NCI-H146 (cell line): ENCODE measurements at places on chromosomes 11 and 22.

DNA sequence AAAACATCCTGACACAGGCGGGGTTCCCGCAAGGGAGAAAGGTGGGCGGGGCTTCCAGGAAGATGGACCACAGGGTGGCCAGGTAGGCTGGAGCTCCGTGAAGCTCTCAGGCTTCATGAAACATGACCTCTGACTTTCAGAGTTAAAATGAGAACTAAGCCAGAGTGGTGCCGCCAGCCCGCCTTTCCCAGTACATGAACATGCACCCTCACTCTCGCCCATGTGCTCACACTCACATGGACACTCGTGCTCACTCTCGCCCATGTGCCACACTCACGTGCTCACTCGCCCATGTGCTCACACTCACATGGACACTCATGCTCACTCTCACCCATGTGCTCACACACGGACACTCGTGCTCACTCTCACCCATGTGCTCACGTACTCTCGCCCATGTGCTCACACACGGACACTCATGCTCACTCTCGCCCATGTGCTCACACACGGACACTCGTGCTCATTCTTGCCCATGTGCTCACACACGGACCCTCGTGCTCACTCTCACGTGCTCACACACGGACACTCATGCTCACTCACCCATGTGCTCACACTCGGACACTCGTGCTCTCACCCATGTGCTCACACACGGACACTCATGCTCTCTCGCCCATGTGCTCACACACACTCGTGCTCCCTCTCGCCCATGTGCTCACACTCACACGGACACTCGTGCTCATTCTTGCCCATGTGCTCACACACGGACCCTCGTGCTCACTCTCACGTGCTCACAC, 10.0 kb downstream of the RNH1 start:
- no peak for DNase-seq

DNA sequence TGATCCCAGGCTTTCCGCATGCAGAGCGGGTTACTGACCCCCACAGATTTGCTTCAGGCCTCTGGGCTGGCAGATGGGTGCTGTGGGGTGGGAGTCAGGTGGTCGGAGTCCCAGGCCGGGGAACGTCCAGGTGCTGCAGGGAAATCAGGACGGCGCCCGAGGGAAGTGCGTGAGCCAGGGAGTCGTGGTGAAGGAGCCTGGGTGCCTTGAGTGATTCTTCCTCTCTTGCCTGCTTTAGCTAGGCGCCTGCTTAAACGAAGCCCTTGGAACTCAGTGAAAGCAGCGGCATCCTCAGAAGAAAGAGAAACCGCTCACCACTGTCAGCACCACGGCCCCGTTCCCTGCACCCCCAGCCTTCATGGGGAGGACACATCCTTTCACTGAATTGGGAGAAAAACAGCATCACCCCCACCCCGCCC, 455.6 kb downstream of the BRD1 start:
- DNase-seq = no peak

GRCh38 chr11:47986219-47986618, 5.9 kb downstream of the PTPRJ start:
- no peak for DNase-seq

- no peak for DNase-seq
Observed at GRCh38 chr22:44486538-44486937, 11.5 kb downstream of the RTL6 start.

DNA sequence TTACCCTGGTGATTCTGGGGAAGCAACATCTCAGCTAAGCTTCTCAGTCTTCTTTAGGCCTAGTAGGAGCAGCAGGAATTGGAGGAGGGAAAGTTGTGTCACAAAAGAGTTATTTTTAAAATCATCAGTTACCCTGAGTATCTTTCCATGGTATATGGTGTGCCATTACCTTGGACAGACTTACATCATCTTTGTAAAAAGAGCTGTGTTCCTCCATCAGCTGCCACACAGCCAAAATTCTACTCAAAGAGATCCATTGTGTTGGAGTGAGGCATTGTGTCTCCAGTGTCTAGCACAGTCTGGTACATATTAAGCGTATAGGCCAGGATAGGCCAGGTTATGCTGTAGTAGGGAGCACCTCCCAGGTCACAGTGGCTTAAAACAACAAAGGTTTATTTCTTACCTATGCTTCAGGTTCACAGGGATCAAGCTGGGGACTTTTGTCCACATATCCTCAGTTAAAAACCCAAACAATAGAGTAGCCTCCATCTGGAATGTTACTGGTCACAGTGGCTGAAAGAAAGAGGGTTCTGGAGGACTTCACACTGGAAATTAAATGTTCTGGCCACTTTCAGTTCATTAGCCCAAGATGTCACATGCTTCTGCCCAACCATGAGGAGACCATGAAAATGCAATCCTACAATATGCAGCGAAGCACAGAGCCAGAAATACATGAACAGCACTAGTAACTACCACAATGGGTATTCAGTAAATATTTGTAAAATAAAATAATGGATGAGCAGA, 9.9 kb upstream of the TMPRSS5 start:
- no peak for DNase-seq

DNA sequence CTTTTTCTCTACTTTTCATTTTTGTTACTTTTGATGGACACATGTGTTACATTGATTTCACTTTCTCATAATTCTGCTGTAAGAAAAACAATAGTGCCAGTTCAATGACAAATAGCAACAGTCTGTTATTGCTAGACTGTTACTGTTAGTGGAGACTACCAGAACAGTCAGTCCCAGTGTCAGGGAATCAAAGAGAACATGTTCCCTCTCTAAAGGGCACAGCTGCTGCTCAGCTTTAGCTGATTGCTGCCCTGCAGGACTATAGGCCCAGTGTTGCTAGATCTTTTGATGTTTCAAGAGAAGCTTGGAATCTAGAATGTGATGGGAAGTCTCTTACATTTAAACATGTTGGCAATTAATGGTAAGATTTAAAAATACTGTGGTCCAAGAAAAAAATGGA, 3.4 kb downstream of the BIRC3 start:
- no peak for DNase-seq

DNA sequence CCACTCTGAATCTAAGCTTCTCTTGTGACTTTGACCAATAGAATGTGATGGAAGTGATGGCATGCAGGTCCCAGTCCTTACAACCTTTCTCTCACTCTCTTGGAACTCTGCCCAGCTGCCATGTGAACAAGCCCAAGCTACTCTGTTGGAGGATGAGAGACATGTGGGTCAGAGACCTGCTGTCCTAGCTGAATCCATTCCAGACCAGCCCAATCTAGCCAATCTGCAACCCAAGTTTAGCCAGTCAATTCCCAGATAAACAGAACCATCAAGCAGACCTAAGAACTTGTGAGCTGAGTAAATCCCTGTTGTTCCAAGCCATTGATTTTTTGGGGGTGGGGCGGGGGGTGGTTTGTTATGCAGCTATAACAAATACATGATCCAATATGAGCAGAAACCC, 69.2 kb upstream of the GRK3 start:
- DNase-seq = no peak

GRCh38 chr22:50561401-50562358, 1.0 kb downstream of the SYCE3 start:
- no peak for DNase-seq

DNA sequence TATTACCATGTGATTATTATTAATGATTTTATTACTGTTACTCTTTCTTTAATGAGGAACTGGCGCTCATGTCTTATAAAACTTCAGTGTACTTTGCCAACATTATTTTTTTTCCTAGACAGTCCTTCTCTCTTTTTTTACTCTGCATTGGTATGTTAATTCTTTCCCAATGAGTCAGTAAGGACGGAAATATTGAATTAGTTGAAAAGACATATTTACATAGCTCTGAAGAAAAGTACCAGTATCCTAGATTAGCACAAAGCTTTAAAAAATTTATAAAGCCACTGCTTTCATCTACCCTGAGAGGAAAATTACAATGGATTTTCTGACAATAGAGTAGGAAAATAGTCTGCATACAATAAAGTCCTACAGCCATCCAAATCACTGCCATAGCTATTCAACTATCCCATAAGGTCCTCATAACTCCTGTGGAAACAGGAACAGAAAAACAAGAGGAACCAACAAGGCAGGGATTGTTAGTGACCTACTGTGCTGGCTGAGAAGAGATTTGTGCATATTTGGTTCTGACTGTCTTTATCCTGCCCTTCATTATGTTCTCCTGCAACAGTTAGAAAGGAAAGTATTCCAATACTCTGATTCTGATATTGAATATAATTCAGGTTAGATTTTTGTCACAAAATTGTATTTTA, 314.4 kb downstream of the AASDHPPT start:
- no peak for DNase-seq

DNA sequence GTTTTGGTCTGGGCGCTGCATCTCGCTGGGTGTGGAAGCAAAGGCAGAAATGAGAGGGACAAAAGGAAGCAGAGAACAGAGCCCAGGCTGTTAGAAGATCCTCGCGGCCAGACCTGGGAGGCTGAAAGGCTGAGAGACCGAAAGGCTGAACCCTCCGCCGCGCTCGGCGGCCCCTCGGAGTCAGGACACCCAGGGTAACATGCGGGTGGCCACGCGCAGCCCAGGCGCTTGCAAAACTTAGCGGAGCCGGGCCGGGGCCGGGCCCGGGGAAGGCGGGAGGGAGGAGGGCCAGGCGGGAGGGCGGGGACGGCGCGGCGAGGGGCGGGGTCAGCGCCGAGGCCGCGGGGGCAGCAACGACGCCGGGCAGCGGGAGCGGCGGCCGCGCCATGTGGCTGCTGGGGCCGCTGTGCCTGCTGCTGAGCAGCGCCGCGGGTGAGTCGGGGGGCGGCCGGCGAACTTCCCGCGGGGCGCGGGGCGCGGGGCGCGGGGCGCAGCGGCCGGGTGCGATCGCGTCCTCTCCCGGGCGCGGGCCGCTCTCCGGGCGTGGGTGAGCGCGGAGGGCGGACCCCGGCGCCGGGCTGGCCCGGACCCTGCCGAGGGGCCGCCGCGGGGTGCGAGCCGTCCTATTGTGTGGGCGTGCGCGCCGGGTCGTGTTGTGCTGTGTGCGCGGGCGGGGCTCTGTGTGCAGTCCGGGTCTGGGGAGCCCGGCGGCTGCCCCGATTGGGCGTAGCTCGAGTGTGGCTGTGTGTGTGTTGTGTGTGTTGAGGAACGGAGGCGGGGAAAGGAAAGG, at the start of gene LDLRAD3:
TSS of gene LDLRAD3 (plus strand) at position 350 of the 790 bp plus-strand sequence. CDS start at position 387, 37 bp downstream.
- DNase-seq = peak; percentile 89

DNA sequence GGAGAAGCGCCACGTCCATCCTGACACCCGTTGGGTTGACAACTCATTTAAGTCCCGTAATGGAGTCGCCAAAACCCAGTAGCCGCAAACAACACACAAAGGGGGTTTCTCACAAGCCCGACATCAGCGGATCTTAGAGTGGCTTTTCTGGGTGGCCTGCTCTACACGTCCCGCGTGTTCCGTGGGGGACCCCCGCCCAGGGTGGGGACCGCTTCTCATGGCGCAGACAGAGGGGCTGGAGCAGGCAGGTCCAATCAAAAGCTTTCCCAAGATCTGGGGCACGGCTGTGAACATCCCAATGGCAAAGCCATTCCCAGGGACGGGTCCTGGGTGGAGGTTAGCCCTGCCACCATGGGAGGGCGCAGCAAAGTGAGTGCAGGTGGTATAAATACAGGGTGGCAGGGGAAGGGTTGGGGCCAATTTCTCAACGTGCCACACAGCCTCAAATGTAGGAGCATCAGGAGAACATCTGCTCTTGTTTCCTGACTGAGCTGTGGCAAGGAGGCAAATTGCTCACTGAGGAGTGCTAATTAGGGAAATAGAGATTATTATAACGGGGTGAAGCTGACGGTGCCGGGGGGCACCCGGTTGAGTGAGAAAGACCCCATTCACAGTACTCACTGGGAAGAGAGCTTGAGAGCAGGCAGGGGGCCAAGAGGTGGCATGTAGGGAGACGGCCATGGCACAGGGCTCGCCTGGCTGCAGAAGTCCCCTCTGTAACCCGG, 1447.2 kb downstream of the TBC1D22A start:
- no peak for DNase-seq

GRCh38 chr11:28566339-28567089, 458.3 kb downstream of the METTL15 start:
- no peak for DNase-seq

- no peak for DNase-seq
Observed at GRCh38 chr11:129973068-129973467, 29.6 kb downstream of the PRDM10 start.

DNA sequence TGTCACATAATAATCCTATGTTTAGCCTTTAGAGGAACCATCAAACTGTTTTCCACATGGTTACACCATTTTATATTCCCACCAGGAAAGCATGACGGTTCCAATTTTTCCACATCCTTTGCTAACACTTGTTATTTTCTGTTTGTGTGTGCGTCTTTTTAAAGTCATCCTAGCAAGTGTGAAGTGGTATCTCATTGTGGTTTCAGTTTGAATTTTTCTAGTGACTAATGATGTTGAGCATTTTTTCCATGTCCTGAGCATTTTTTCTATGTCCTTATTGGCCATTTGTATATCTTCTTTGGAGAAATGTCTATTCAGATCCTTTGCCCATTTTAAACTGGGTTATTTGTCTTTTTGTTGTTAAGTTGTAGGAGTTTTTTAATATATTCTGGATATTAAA, 53.7 kb upstream of the DEPDC7 start:
- DNase-seq = no peak

GRCh38 chr22:37378642-37379058, 48.6 kb downstream of the ELFN2 start:
- DNase-seq = no peak

DNA sequence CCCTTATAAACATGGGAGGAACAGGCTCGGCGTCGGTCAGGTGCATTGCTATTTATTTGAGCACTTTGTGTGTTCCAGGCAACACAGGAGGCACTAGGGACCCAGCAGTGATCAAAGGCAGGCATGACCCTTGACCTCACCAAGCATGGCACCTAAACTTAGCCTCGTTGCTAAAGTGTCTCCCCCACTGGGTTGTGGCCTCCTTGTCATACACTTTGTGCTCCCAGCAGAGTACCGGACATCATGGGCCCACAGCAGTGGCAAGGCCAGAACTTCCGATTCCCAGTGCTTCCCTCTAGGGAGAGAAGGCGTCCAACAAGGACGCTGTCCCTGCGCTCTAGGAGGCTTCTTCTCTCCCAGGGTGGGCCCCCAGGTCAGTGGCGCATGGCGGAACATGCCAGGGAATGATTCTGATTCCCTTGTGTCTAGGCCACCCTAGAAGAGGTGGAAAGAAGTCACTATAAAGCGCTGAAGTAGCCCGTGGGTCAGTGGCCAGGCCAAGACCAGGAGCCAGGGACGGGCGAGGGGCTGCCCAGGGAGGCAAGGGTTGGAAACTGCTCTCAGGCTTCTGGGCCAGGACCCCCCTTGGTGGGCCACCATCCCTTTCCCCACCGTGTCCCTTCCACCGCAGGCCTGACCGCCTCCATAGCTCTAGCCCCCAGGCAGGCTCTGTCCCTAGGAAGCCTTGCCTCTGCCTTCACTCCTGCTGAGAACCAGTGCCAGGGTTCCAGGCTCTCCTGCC, 19.7 kb downstream of the TOM1 start:
- DNase-seq = no peak

DNA sequence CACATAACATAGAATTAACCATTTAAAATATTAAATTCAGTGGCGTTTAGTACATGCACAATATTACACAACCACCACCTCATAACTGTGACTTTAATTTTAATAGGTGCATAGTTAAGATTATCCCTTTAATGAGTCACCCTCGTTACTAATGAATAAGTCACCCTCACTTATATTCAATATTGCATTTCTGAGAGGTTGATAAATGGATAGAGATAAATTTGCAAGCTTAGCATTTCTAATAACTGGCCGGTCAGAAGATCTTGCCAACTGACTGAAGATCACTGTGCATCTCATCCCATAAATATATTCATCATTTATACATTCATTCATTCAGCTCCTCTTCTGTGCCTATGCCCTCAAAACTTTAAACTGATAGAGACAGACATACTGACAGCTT, 243.7 kb downstream of the TTC28 start:
- no peak for DNase-seq

GRCh38 chr11:122664188-122664587, 8.7 kb downstream of the UBASH3B start:
- no peak for DNase-seq
